ENCODE measurements at places on chromosomes 1 and 21.

- DNase-seq = no peak
These were observed 17.8 kb upstream of the PGM1 start for GRCh38 chr1:63575340-63575826.

DNA sequence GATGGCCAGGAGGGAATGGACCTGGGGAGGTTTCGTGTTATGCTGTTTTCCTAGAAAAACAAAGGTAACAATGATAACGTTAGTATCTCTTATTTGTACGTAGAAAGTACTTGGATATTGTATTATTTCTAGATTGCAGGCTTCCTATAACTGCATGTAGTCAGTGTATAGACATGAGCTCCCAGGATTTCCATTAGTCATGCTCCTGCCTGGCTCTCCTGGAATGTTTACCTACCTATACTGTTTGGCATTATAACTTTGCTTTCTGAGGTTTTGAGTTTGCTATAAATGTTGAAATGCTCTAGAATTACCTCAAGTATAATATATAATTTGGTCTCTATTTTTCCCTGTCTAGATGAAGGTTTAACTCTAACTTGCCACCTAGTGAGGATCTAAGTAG, 66.1 kb downstream of the TTC3 start:
- DNase-seq = no peak

DNA sequence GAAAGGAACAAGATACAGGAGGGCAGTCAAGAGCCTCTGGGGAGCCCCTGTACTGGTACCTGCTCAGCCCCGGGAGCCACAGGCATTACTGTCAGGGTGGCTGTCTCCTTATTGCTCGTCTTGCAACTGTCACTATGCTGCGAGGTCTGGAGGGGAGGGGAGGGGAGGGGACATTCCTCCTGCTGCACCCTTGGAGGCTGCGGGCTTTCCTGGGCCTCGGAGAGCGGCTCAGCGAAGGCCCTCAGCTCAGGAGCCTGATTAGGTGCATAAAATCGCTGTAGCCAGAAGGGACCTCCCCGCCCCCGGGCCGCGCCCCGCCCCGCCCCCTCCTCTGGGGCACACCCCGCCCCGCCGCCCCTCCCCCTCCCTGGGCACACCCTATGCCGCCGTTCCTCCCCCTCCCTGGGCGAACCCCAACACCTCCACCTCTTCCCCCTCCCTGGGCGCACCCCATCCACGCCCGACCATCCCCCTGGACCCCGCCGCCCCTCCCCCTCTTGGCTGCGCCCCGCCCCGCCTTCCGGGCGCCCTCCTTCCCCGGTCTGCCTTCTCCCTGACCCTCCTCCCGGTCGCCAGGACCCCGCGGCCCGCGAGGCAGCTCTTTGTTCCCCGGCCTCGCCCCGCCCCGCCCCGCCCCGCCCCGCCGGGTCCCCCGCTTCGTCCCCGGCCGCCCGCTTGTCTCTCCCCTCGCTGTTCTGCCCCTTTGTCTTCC, 35.5 kb downstream of the CACHD1 start:
- peak; percentile 37 for DNase-seq

- no peak for DNase-seq
These were observed 303.1 kb downstream of the CTH start for GRCh38 chr1:70714149-70714548.

DNA sequence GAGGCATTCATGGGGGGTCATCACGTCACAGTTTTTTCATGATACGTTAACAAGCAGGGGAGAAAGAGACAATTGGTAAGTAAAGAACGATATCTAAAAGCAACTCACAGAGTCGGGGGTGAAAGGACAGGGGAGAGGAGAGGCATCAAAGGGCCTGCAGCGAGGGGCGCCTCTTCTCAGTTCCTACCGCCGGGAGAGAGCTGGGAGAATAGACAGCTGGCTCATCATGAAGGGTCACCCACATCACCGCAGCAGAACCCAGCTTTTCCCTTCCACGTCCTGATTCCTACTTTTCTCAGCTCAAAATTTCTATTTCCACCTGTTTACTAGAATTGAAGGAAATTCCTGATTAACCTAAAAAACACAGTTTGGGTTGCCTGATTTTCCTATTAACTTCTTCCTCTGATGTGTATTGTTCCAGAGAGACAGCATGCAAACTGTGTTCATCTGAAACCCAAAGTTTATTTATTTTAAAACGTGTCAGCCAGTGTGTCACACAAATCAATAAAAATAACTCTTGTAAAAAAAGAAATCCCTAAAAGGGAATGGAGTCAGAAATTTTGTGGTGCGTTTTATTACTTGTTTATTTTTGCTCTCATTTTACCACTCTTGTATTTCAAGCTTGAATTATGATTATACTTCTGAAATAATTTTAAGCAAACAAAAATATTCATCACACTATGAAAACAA, 75.4 kb downstream of the SLC25A24 start:
- no peak for DNase-seq

- DNase-seq = no peak
These were observed 53.8 kb upstream of the APP start for GRCh38 chr21:26224366-26224765.

- no peak for DNase-seq
These were observed 2128.9 kb downstream of the MRPL39 start for GRCh38 chr21:23478381-23478780.

DNA sequence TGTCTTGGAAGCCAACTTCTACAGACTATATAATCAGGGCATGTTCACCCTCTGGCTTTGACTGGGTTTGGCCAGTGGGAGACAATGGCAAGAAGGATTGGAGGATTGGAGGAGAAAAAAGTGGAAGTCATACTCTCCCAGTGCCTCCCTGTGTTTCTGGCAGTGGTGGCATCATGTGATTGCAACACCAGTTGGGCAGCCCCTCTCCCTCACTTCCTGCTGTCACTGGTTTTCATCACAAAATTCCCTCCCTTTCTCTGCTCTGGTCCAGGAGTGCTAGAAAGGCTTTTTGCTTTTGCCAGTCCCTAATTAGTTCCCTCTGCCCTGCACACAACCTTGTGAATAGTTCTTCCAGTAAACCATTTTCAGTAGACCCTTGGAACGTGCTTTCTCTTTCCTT, 3.7 kb upstream of the QSOX1 start:
- DNase-seq = no peak

- no peak for DNase-seq
These were observed 44.8 kb downstream of the BACH1 start for GRCh38 chr21:29343519-29343918.

GRCh38 chr1:203621559-203622262, 4.9 kb upstream of the ATP2B4 start:
- no peak for DNase-seq

GRCh38 chr21:36126208-36126565, 8.7 kb upstream of the CBR3 start:
- DNase-seq = no peak

- DNase-seq = no peak
These were observed 17.7 kb downstream of the ZNF362 start for GRCh38 chr1:33273961-33274371.

GRCh38 chr1:119254067-119254720, 113.7 kb upstream of the WARS2 start:
- no peak for DNase-seq

- no peak for DNase-seq
These were observed 87.9 kb downstream of the RIPK4 start for GRCh38 chr21:41678924-41679318.

DNA sequence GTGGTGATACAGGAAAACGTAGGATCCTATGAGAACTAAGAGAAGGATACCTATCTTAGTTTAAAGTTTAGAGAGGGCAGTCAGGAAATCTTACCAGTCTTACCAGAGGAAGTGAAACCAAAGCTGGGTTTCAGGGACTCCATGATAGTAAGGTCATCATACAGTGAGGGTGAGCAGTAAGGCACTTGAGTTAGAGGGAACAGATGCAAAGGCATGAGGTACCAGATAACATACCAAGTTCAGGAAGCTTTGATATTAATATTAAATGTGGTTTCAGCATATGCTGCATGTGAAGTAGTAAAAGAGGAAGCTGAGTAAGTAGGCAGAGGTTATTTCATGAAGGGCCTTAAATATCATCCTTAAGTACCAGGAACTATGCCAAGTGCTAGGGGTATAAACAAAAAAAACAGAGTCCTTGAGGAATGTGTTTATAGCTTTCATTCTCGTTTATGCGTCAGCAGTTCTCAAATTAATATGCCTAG, 16.9 kb downstream of the ATG4C start:
- DNase-seq = no peak

GRCh38 chr1:157948312-157949073, 45.0 kb upstream of the KIRREL1 start:
- no peak for DNase-seq

DNA sequence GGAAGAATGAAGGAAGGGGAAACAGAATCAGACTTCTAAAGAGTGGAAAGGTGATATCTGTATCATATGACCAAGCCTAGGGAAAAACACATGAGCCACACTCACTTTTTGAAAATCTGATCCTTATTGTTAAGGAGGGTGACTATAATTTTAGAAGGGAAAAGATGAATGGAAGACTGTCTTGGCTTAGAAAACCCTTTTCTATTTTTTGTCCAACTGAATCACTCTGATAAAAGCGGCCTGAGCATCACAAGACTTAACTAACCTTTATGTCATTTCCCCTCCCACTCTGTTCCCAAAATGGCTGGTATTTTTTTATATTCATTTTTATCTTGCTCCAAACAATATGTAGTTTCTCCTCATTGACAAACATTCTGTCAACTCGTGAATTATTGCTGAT, 169.8 kb downstream of the C1orf21 start:
- no peak for DNase-seq

DNA sequence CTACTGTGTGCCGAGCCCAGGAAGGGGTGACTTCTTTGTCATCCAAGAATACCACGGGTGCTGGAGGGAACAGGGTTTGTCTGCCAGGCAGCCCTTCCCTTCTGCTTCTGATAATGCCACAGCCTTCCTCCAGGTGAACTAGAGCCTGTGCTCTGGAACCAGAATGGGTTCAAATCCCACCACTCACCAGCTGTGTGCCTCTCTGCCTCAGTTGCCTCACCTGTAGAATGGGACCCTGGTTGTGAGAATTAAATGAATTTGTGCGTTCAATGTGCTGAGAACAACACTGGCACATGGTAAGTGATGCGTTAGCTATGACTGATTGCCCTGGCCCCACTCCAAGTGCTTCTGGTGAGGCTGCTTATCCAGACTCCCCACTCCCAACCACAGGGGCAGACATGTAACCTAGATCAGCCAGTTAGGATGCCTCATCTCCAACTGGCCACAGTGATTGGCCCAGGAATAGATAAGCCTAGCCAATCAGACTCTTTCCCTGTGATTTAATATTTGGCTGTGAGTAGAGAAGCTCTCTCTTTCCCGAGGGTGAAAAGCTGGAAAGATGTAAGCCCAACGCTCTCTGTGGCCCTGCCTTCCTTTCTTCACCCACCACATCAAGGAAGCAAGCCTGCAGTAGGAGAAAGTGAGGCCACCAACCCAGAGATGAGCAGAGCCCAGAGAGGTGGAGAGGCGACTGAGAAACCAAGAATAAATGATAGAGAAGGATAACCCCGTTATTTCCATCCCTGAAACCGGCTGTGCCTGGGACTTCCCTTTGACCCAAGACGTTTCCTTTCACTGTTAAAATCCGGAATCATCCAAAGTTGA, 20.8 kb upstream of the LAPTM5 start:
- DNase-seq = no peak

DNA sequence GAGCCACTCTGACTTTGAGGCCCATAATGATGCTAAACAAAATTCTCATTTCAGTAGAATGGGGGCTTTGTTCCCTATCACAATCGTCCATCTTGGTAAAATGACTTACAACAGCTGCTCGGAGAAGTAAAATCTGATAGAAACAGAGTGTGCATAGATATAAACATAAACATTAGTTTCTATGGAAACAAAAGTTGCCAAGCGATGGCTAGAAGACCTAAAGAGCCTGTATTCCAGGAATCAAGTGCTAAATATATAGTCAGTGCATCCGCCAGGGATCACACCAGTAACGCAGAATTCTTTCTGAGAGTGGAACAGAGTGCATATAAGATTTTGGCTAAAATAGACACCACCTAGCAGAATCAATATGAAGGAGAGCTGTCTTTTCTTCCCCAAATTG, 91.2 kb upstream of the KAZN start:
- DNase-seq = no peak

- DNase-seq = no peak
These were observed 64.9 kb downstream of the SLC45A1 start for GRCh38 chr1:8382608-8383505.

GRCh38 chr1:94079080-94079940, 41.6 kb downstream of the ABCA4 start:
- no peak for DNase-seq

DNA sequence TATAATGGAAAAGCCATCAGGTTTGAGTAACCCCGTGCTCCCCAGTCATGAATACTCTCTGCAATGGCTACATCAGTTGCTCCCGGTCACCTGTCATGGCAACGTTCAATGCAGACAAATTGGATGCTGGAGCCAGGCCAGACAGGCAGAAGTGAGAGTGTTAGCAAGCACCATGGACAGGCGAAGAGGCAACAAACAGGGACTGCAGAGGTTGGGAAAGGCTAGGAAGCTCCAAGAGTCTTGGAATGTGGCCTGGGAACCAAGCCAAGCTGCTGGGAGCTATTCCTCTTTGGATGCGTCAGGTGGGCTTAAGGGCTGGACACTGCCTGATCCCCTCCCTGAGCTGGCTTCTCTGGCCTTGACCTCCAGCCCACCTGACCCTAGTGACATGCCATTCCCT, 102.9 kb downstream of the ACTL8 start:
- no peak for DNase-seq

- no peak for DNase-seq
These were observed 179.4 kb upstream of the SGIP1 start for GRCh38 chr1:66354311-66355201.

GRCh38 chr1:26524181-26524580, 5.4 kb upstream of the RPS6KA1 start:
- DNase-seq = no peak

- DNase-seq = no peak
These were observed 9.9 kb upstream of the ETV3 start for GRCh38 chr1:157147906-157148700.

DNA sequence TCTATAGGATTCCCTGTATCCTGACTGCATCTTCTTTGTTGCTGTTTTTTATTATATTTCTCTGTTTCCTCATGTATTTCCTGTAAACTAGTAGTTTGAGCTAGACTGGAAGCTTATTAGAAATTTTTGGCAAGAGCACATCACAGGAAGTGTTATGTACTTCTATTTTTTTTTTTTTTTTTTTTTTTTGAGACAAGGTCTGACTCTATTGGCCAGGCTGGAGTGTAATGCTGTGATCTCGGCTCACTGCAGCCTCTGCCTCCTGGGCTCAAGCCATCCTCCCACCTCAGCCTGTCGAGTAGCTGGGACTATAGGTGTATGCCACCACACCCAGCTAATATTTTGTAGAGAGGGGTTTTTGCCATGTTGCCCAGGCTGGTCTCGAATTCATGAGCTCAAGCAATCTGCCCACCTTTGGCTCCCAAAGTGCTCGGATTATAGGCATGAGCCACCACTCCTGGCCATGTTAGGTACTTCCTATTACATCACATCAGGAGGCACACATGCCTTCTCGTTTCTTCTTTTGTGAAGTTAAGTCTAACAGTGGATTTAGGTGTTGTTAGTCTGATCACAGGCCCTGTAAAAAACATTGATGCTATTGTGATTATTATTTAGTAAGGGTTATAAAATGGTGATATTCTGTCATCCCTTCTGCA, 12.5 kb downstream of the C1orf21 start:
- DNase-seq = no peak

GRCh38 chr1:89641781-89642180, 8.9 kb downstream of the LRRC8C start:
- DNase-seq = no peak

GRCh38 chr1:15952317-15953258, 23.3 kb downstream of the ZBTB17 start:
- DNase-seq = no peak

Measured in activated CD4-positive, alpha-beta T cell treated with anti-CD3 and anti-CD28 coated beads, Interleukin-2, amount 50 U/mL, for 1 hour (primary cell).